ENCODE measurements at places on chromosomes 11 and 22.
A peak's percentile ranks its signal among the peaks of the same experiment; 100 is the strongest.

DNA sequence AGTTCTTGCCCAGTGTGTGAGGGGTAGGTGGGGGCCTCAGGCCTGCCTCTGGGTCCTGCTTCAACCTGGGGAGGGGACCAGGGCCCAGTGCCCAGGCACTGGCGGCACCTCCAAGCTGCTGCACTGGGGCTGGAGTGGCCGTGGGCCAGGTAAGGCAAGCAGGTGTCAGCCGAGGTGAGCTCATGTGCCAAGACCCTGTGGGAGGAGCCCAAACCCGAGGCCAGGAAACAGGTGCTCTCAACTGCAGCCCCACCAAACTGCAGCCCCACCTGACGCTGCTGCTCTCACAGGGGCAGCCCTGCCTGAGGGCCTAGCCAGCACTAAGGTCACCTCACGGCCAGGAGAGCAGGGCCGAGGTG is 18.1 kb upstream of the GNB1L start:
- DNase-seq: no peak

DNA sequence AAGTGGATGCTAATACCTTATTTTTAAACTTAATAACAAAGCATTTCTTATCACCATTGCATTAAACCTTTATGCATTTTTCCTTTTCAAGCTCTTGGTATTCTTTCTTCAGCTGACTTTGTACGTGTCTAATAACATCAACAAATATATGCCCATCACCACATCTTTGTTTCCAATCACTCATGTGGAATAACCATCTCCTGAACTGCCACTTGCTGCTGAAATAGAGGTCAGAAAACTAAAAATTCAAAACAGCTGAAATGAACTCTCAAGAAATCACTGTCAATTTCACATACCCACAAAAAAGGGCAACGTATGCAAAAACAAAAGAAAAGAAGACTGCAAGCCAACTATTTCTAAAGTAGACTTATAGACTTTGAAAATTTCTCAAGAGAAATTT is 7.4 kb downstream of the MSANTD4 start:
- DNase-seq: no peak

- DNase-seq: no peak
These were observed 33.6 kb downstream of the USH1C start for GRCh38 chr11:17510507-17511206.

DNA sequence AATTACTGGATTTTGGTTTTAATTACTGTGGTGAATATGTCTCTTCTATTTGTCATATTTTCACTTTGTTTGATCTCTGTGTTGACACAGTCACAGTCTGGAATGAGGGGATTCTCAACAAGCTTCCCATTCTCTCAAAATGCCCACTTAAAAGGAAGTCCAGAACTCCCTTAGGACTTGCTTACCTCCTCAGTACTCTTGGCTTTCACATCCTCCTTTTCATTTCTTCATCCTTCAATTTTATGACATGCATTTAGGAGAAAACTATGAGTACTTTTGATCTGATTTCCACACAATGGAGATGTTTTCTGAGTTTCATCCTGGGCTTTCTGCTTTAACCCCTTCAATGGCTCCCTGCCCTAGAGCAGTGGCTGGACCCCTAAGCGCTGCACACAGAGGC is 49.3 kb upstream of the FLI1 start:
- DNase-seq: no peak

- DNase-seq: peak; percentile 99
These were observed 3.6 kb downstream of the SEPTIN5 start for GRCh38 chr22:19717691-19718455.

DNA sequence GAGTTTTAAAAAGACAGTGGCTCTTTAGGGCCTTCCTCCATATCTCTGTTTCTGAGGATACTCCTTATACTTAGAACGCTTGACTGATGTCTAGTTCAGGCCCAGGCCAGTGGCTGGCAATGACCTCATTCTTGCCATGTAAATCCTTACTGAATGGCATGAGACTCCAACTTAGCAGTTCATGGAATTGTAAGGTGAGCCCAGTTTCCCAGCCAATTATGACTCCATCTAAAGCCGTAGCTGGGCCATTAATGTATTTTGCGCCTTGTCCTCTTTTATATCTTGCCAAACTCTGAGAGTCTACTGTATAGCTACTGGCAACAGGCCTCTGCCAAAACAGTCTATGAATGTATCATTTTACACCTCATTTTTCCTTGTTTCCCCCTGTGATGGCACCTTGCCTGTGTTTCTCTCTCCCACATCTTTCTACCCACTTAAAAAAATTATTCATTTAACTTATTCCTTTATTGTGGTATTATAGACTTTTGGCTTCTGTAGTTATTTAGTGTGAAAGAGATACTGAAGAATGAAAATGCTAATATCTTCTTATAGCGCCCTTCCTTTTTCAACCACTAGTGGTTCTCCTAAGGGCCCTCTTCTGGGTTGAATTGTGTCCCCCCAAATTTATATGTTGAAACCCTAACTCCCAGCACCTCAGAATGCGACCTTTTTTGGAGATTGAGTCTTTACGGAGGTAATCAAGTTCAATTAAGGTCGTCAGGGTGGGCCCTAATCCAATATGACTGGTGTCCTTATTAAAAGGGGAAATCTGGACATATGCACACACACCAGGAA is 67.4 kb downstream of the ZNRF3 start:
- no peak for DNase-seq

DNA sequence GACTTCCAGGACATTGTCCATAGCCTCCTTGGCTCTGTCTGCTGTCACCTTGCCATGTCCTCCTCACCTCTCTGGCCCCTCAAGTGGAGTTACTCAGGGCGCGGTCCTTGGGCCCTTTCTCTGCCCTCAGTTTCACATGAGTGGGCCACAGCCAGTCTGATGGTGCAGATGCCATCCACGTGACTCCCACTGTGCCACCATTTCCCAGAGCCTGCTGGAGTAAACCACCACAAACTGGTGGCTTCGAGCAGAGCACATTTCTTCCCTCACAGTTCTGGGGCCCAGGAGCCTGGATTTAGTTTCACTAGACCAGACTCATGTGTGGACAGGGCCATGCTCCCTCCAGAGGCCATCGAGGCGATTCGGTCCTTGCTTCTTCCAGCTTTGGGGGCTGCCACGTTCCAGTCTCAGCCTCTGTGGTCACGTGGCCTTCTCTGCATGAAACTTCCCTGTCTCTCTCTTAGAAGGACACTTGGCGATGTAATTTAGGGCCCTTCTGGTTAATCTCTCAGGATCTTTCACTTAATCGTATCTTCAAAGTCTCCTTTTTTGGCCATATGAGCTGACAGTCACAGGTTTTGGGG is 14.6 kb downstream of the SMARCB1 start:
- no peak for DNase-seq
